NCI-H1930 (cell line): ENCODE measurements at places on chromosomes 7 and 10.

GRCh38 chr10:103910442-103911012 lies 7.5 kb downstream of the STN1 start:
- no peak for DNase-seq

DNA sequence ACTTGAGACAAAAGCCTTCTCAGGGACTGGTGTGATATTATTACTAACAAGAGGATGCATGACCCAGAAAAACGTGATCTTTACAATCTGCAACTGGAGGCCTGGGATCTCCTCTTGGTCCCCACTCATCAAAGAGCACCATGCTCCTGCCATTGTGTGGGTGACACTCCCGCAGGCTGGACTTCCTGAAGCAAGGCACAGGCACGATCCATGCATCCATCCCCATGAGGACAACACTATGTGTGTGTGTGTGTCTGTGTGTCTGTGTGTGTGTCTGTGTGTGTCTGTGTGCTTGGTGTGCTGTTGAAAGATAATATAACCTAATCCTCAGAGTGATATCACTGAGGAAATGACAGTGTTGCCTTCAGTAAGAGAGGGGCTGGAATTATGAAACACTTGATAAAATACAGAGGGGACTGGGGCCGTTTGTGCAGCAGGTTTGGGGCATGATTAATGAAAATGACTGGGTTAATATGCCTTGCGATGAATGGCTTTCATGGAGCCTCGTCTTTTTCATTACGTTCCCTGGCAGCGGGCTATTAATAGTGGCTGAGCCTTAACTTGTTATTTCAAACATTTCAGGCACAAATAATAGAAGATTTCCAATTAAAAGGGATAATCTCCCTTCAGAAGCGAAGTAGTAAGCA lies 180.8 kb upstream of the TCERG1L start:
- no peak for DNase-seq

DNA sequence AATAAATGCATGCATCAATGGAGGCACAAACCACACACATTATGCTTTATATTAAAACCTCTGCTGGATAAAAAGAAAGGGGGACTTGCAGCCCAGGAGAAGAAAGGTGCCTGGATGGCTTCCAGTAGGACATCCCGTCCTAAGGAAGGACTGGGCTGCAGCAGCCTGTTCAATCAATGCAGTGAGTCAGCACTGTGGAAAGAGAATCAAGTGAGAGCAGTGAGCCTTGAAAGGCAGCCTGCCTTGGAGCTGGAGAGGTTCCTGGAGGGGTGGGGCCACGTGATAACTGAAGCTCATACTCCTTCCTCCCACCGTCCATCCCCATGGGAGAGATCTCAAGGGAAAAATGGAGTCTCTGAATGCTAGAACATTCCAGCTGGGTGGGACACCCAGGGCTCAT lies 501.2 kb downstream of the ADRA2A start:
- no peak for DNase-seq

DNA sequence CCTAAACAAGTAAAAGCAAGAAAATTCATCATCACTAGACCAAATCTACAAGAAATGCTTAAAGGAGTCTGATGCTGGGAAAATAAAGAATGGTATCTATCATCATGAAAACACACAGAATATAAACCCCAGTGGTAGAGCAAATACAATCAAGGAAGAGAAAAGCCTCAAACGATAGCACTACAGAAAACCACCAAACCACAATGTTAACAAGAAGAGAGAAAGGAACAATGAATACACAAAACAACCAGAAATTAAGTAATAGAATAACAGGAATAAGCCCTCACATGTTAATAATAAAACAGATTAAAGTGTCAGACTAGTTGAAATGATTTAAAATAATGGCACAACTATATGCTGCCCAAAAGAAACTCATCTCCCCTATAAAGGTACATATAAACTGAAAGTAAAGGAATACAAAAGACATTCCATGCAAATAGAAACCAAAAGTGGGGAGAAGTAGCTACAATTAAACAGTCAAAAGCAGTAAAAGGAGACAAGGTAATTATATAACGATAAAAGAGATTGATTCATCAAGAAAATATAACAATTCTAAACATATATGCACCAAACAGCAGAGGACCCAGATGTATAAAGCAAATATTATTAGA lies 77.3 kb downstream of the JMJD1C start:
- peak; percentile 29 for DNase-seq

GRCh38 chr10:83816942-83817341 lies 322.4 kb upstream of the GHITM start:
- no peak for DNase-seq

DNA sequence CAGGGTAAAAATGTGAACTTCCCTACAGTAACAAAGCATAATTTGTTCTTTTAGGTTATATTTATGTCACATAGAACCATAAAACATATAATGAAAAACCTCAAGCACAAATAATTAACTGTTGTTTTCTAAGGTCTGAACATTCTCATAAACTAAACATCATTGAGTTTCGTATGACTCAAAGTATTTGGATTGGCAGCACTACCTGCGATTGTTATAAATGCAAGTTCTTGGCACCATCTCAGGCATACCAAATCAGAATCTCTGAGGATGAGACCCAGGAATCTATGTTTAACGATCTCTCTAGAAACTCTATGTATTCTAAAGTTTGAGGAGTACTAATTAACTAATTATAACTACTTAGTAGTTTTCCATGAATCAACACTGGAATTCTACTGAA lies 22.5 kb downstream of the ORC5 start:
- DNase-seq = no peak
